ENCODE measurements at places on chromosomes 1 and 21.

DNA sequence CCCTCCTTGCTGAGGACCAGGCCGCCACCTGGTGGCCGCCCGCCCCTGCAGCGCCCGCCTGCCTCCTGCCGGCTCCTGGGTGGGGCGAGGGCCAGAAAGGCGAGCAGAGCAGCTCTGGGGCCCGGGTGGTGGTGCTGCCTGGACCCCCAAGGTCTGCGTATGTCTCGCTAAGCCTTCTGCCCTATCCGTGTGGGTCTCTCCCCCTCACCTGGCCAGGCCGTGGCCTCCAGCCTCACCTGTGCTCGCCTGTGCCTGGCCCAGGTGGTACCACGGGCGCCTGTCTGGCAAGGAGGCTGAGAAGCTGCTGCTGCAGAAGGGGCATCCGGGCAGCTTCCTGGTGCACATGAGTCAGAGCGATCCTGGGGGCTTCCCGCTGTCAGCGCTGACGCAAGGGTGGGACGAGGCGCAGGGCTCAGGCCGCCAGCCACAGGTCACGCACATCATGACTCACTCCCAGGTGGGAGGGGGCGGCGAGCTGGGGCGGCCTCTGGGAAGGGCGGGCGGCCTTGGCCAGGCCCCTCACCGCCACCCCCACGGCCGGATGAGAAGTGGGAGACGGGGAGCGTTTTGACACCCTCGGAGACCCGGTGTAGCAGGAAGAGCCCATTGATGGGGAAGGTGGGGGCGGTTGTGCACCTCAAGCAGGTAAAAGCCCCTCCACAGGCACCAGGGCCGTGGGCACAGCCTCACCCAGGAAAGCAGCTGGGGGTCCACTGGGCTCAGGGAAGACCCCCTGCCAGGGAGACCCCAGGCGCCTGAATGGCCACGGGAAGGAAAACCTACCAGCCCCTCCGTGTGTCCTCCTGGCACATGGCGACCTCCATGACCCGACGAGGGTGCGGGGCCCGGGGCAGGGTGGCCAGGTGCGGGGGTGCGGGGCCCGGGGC is 9.9 kb downstream of the RNF223 start:
- peak; percentile 65 for DNase-seq

DNA sequence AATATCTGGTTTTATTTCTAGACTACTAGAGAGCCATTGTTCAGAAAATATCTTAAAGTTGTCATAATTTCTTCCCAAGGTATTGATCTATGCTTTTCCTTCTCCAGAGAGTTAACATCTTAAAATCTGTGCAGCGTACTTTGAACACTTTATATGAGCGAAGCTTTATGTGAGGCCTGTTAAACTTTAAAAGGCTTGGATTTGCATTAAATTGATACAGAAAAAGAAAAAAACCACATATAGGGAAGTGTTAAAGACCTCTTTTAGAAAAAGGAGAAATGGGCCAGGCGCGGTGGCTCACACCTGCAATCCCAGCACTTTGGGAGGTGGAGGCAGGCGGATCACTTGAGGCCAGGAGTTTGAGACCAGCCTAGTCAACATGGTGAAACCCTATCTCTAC is 59.2 kb upstream of the MORC3 start:
- no peak for DNase-seq

DNA sequence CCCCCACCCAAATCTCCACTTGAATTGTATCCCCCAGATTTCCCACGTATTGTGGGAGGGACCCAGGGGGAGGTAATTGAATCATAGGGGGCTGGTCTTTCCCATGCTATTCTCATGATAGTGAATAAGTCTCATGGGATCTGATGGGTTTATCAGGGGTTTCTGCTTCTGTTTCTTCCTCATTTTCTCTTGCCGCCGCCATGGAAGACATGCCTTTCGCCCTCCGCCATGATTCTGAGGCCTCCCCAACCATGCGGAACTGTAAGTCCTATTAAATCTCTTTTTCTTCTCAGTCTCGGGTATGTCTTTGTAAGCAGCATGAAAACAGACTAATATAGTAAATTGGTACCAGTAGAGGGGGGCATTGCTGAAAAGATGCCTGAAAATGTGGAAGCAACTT is 33.4 kb upstream of the ZNF496 start:
- DNase-seq = no peak

- no peak for DNase-seq
These were observed 26.3 kb downstream of the JAK1 start for GRCh38 chr1:64940025-64940424.

DNA sequence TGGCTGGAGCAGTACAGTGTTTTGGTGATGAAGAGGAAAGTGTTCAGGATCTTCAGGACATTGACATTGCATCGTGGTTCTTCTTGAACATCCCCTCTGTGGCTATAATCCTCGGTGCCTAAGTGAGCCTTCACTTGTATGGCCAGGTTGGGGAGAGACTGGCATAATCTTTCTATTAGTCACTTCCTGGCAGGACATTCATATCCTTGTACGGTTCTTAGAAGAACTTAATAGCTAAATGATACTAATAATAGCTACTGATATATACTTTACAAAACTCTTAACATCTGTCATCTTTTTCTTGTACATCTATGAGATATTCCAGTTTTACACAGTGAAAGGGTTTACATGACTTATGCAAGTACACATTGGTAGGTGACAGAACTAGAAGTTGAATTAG is 35.8 kb downstream of the CELF3 start:
- DNase-seq = no peak

DNA sequence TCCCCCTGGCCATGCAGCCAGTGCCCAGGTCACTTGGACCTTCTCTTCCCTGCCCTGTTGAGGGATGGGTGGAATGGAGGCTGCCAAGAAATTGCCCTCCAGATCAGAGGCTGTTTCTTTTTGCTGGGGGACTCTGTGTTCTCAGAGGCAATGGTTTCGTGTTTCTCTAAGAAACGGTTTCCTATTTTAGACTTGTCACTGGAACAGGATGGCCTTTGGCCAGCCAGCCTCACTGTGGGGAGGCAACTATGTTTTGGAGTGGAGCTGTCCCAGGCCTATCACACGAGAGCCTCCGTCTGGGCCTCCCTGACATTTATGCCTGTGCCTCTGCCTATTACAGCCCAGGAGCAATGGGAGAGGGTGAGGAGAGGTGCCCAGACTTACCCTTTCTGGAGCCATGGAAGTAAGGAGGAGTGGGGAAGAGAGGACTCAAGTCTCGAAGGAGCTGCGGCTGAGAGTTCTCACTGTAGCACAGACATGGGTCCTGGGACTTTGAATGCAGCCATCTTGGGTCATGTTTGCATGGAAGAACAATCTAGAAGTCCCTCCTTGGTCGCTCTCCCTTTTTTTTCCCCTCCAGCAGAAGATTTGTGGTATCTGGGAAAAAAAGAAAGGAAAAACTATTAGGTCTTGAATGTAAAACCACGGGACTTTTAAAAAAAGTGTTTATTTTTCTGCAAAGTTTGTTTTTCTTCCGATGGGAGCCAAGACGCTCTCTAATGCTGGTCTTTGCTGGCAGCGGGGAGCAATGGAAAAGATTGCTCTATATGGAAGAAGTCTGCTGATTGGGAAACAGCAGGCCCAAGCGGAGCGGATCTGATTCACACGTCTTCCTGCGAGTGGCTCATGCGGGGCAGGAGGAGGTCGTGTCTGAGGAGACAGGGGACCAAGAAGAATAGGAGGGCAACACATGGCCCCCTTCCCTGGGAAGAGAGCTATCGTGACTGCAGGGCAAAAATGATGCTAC is 219.2 kb downstream of the FOXD2 start:
- no peak for DNase-seq

- DNase-seq = no peak
These were observed 83.7 kb upstream of the GCLM start for GRCh38 chr1:93992954-93993353.

GRCh38 chr1:228282329-228283042 is 74.6 kb downstream of the OBSCN start:
- DNase-seq = no peak

DNA sequence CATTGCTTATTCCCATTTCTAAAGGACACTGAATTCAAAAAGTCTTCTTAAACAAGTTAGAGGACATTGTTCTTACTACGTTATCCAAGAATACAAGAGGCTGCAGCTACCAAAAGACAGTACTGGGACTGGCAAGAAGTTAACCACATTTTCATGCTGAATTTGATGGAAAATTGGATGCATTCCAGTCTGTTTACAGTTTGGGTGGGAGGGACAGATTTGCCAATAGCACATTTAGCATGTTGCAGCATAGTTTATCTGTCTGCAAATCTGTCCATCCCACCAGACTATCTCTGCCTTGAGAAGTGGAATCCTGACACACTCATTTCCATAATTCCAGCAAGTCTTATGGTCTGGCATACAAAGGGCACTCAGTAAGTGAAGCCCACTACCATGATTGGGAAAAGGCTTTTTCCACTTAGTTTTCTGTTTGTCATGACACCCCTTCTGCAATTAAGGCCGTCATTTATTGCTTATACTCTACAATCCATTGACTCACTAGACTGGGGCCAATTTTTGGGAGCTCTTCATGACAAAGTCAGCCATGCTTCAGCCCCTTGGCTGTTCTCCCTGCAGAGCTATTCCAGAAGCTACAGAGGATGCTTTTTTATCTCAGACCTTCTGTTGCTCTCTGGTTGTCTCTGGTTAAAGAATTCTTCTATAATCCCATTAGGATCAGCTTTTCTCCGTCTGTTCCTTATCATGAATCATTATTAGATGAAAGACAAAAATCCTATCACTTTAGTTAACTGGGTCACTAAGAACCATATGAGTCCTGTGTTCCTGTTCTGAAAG is 355.8 kb upstream of the PTBP2 start:
- no peak for DNase-seq

DNA sequence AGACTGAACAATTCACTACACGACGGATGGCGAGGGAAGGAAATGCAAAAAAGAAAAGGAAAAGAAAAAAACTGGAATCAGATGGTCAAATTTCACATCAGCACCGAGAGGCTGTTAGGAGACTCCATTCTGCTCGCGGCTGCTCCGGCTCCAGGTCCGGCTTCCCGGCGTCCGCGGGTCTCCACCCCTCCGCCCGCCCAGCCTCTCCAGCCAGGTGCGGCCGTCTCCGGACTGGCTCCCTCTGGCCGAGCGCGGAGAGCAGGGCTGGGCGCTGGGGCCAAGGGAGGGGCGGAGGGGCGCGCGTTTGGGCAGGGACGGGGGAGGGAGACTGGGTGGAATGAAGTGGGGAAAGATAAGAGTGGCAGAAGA is 332 bp downstream of the KCNJ6 start:
- DNase-seq = no peak

- no peak for DNase-seq
These were observed 141.4 kb downstream of the SYF2 start for GRCh38 chr1:25090707-25091422.

DNA sequence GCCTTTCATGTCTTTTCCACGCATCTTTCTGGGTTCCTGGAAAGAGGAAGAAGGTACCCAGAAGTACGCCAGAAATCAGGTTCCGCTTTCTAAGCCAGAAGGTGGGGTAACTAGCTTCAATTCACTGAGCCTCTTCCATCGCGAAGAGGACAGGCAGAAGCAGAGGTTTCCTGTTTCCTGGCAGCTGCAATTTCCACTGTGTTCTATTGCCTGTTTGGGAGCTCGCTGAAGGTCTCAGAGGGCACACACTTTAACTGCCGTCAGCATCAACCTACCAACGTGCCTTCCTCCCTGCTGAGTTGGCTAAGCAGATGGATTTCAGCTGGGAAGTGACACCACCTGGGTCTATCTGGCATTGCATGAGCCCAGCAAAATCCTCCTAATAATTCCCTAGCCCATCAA is 10.0 kb downstream of the NCF2 start:
- no peak for DNase-seq

DNA sequence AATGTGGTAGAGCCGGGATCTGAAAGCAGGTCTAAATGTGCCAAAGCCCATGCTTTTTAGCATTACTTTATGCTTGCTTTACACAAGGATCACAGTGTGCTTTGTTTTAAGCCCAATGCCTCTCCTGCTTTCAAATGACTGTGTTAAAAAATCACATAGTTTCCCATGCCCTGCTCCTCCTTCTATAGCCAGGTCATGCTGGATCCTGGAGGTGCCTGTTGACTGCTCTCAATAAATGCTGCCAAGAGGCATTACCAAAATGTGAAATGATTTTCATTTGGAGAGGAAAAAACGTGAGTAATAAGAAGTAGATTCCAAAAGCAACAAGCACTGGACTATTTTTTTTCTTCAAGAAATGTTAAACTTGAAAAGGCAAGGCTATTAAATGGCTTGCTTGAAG is 420.7 kb upstream of the USP24 start:
- no peak for DNase-seq

DNA sequence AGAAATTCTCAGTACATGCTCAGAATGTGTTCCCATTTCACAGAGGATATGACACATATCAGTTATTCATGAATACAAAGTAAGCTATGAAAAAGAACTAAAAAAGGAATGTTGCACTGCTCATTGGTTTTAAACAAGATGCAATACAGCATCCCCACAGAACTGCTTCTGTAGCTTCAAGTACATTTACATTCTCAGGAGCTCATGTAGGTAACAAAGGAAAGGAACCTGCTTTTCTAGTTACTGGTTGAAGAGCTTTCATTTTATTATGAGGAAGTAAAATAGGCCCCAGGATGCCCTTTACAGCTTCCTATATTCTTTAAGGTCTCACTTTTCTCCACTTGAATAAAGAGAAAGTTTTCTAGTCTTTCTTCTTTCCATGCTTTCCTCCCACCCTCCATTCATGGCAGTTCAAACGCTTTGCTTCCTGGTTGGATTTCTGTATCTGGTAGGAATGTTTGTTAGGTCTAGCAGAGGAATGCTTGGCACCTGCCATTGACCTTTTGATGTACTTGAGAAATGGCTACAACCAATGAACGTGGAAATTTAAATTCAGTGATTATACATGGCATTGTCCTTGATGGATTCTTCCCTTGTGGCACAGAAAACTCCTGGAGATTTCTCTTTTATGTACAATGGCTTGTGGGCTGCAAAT is 27.1 kb upstream of the KCNK2 start:
- DNase-seq = no peak

DNA sequence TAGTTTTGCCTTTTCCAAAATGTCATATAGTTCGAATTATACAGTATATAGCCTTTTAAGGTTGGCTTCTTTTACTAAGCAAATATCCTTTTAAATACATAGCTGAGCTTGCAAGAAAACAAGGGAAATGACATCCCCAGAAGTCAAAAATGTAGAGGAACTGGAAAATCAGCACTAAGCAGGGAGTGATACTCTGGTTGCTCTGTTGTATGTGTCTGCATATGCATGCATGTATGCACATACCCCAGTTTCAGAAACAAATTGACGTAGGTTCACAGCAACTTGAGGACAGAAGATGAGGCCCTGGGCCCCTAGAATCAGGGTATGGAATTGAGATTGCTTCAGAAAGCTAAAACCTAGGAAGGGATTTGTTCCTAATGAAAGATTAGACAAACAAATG is 75.1 kb upstream of the GNG4 start:
- DNase-seq = no peak

- no peak for DNase-seq
These were observed 46.5 kb upstream of the LRRC52 start for GRCh38 chr1:165497069-165498013.

- no peak for DNase-seq
These were observed 158.4 kb upstream of the DPT start for GRCh38 chr1:168887381-168887780.

All from T-cell (primary cell).